ENCODE measurements at places on chromosomes 12 and 14.

GRCh38 chr12:14635776-14636175 is 60.6 kb downstream of the GUCY2C start:
- DNase-seq = no peak

DNA sequence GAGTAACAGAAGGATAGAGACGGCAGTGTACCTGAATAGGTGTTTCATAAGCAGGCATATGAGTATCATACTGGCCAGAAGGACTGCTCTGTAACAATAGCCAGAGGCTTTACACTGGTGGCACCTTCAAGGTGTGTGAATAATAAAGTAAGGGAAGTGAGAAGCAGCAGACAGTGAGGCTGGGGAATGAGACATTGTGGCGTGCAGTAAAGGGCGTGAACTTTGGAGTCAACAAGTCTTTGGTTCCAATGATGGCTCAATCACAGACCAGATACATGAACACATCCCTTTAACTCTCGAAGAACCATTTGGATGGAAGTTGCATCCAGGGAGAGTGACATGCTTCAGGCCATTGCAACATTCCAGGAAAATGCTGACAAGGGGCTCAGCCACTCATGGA is 32.0 kb upstream of the CCND2 start:
- no peak for DNase-seq

DNA sequence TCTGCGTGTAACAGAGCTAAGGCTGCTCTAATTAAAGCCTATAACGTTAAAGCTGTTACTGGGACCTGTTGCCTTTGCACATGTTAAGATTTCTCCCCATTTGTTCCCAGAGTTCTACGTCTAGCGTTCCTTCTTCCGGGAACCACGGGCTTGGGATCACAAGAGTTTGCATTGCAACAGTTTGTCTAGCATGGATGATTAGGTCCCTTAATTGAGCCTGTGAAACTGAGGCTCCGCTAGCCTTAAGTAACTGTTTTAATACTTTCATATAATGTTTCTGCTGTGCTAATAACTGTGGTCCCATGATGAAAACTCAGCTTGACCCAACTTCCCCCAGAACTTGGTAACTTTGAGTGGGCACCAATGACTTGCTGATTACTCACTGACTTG is 16.7 kb upstream of the LYZ start:
- no peak for DNase-seq

DNA sequence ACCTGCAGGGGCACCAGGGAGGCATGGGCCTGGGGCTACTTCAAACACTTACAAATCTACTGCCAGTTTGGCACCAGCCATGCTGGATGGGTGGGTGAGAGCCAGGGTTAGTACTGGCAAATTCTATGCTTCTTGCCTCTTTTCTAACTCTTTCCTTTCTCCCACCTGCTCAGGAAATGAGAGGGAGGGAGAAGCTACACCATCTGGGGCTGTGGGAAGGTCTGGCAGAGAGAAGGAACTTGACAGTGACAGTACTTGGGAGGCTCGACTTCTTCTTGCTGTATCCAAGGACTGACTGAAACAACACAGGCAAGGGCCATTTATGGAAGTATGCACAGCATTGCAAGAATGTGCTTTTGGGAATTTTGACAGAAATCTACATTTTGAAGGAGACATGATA is 149.6 kb upstream of the DYRK2 start:
- DNase-seq = no peak

DNA sequence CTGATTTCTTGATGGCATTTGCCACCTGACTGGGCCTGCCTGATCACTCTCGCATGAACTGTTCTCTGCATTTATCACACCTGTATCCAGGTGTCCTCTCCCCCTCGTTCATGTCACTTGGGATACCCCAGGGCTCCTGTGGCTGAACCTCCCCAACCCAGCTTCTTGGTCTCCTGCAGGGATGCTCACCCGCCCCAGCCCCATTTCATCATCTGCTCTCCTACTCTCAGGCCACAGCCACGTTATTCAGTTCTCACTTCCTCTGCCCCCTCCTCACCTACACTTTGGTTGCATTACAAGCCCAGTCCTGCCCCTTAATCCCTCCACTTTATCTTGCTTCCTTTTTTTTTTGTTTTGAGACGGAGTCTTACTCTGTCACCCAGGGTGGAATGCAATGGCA is 35.5 kb downstream of the TMBIM6 start:
- no peak for DNase-seq

GRCh38 chr12:25243680-25243990 is 7.1 kb downstream of the KRAS start:
- DNase-seq = no peak

DNA sequence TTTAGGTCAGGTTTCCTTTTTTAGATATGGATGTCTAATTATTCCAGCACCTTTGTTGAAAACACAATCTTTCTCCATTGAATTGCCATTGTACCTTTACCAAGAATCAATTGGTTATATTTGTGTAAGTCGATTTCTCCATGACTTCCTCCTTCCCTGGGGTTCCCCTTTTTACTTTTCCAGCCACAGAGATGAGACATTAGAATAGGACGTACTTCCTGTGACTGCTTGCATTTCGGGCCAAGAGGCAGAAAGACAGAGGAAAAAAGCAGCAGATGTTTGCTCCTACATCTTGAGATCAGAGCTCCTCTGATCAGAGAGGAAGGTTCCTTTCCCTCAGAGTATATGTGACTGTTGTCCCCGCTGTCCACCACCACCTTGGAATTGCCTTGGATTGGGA is 453.7 kb upstream of the RGS6 start:
- DNase-seq = no peak

DNA sequence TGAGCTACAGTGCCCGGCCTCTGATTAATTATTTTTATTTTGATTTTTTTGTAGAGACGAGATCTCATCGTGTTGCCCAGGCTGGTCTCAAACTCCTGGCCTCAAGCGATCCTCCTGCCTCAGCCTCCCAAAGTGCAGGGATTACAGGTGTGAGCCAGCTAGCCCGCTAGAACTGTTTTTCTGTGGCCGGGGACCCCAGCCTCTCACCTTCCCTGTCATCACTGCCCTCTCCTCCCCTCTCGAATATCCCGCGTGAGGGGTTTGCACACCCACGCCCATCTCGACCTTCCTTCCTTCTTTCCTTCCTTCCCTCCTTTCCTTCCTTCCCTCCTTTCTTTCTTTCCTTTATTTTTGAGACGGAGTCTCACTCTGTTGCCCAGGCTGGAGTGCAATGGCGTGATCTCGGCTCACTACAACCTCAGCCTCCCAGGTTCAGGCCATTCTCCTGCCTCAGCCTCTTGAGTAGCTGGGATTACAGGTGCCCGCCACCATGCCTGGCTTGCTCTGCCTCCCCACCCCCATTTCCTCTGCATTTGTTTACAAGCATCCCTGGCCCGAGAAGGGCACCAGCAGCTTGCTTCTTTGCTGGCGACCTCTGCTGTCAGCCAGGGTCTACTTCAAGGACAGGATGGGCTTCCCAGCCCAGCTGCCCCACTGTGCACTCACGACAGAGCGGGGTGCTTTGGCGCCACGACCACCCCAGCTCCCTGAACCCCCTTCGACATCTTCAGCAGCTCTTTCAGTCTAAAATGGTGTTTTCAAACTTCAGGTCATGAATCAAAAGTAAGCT is 4.3 kb upstream of the TRAF3 start:
- no peak for DNase-seq

DNA sequence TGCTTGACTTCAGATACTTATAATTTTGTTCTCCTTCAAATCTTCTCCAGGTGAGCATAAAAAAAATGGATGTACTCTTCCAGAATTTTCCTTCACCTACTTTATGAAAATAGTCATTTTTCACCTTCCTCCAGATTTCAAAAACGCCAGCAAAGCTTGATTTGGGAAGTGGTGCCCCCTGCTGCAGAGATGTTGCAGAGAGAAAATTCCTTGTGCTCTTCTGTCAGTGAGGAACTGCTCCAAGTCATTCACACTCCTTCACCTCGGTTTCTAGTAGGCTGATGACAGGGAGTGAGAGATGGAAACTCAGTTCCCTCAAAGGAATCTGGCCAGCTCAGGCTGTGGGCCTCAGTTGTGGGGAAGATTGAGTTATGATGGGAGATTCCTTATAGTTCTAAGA is 24.2 kb upstream of the RNASE3 start:
- DNase-seq = no peak

DNA sequence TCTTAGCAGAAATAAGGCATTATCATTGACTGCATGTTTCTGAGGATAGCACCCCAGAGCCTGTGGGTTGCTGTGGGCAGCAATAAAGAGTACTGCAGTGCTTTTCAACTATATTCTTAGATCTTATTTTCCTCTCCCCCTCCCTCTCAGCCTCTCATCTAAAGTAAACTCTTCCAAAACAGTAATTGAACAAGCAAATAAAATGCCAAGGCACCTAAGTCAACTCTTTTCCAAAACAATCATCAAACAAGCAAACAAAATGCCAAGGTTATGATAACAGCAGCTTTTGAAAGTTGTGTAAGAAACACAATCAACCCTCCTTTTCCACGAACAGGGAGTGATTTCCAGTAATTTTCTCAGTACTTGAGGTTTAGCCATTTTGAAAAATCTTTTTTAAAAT is 1542.6 kb downstream of the AACS start:
- no peak for DNase-seq

DNA sequence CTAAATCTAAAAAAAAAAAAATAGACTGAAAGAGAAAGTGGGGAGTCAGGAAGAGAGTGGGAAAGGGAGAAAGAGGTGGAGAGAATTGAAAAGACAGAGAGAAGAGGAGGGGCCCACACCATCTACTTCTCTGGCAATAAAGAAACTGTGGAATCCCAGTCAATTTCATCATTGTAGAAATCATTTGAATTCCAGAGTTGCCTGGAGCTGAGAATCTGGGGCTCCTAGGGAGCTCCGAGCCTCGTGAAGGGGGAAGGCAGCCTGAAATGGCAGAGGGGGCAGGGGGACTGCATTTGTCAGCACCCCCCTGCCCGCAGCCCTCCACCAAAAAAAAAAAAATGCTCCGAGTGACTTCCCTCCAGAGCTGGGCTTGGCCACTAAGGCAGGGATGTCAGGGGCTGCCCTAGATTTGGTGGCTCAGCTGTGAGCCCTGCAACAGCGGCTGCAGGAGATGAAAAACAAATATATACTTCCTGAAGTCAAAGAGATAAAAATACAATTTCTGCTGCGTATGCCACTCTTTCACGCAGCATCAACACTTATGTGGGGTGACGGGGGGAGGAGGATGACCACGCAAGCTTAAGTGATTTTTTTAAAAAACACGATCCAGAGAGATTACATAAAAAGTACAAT is 80.5 kb downstream of the BCL11B start:
- DNase-seq = no peak

DNA sequence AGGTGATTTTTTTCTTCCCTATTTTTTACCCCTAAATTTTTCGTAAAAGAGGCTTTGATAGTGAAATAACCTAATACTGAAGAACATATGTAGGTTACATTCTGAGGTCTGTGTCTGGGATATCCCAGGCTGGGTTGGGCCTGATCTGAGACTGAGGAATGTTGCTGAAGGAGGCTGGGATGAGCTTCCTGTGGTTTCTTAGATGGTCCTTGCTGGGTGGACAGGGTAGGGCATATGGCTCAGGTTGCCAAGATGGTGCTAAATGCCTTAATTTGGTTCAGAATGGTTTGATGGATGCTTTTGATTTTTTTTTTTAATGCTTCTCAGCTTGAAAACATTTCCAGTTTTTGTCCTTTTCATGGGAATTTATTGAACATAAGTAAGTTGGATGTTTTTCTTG is 124.6 kb upstream of the PMCH start:
- no peak for DNase-seq

GRCh38 chr14:51807356-51807755 is 53.1 kb upstream of the GNG2 start:
- no peak for DNase-seq
